ENCODE measurements at places on chromosomes 3 and 15.

- DNase-seq, result peak; percentile 7
Observed at GRCh38 chr15:56821721-56822425, 88.6 kb upstream of the ZNF280D start.

GRCh38 chr3:39506863-39507262, 39.4 kb downstream of the MOBP start:
- DNase-seq, result no peak

DNA sequence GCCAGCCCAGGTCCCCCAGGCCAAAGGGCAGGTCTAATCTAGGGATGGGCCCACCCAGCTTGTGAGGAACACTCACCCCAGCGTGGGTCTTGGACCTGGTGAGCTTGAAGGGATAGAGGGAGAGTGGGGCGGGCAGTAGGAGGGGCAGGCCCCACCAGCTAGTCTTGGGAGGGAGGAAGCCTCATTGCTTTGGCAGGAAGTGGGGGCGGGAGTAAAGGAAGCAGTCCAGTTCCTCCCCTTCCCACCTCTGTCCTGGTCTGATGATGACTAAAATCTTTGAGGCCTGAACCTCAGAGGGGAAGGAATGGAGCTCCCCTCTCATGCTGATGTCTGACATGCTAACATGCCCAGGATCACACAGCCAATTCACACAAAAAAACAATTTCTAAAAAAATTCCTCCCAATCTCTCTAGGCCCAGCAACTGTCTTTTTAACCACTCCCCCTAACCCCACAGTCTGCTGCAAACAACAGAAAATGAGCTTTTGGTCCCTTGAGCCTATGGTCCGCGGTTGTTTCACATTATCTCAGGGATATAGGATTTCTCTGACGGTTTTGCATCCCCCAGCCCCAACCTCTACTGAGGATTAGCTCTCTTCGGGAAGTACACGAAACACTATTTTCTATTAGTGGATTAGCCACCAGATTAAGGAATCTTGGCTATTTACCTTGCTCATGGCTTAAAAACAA, 30.7 kb upstream of the DUSP7 start:
- no peak for DNase-seq

GRCh38 chr15:37586011-37586583, 348.3 kb upstream of the TMCO5A start:
- DNase-seq, result no peak

DNA sequence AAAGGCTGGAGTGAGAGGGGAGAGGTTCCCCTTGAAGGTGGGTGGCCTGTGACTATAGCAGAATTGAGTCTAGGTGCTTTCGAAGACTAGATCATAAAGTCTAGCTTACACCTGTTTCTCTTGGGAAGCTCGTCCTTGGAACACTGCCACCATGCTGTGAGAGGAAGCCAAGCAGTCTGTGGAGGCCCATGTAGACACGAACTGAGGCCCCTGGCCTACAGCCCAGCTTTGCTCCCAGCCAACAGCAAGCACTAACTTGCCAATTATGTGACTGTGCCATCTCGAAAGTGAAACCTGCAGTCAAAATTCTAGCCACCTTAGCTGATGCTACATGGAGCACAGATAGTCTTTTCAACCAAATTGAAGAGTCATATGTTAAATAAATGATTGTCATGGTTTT, 190.5 kb upstream of the NECTIN3 start:
- DNase-seq, result peak; percentile 82

- DNase-seq, result no peak
Observed at GRCh38 chr3:21704796-21705195, 46.2 kb downstream of the ZNF385D start.

- DNase-seq, result no peak
Observed at GRCh38 chr3:71564361-71564760, 19.2 kb downstream of the FOXP1 start.

- no peak for DNase-seq
Observed at GRCh38 chr3:13111173-13111872, 38.1 kb upstream of the IQSEC1 start.

DNA sequence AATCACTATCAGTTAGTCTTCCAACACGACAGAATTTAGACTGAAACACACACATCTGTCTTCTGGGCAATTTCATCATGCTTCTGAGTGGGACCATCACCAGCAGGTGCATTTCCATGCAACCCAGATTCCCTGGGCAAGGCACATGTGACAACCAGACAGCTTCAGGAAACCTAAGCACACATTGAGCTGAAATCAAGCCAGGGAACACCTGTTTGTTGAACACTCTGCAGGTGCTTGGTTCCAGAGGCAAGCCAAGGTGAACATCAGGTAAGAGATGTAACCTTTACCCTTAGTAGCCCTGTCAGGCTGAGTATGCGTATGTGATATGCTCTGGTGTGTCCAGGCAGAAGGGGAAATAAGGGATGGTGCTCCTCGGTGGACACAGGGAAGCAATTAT, 3.3 kb upstream of the PSMD2 start:
- no peak for DNase-seq

DNA sequence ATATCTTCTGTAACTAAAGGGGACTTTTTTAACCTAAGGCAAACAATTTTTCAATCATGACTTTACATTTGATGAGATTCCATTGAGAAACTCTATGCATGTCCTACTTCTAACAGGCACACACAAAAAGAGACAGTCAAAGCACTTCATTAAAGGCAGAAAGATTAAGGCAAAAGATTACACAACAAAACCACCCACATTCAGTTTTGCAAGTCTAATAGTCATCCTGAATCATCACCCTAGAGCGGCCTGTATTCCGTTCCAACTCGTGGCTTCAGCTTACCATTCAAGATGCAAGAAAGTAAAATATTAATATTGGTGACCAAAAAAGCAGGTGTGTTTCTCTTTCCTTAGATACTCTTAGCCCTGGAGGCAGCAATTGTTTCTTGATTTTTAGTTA, 205.9 kb downstream of the P3H2 start:
- no peak for DNase-seq

- no peak for DNase-seq
Observed at GRCh38 chr15:91854639-91854990, 1.1 kb downstream of the SLCO3A1 start.

- no peak for DNase-seq
Observed at GRCh38 chr3:42302924-42303634, 37.1 kb upstream of the CCK start.

GRCh38 chr3:23648326-23648995, 157.3 kb upstream of the UBE2E1 start:
- DNase-seq, result no peak

- no peak for DNase-seq
Observed at GRCh38 chr3:128235207-128235926, 82.1 kb downstream of the EEFSEC start.

DNA sequence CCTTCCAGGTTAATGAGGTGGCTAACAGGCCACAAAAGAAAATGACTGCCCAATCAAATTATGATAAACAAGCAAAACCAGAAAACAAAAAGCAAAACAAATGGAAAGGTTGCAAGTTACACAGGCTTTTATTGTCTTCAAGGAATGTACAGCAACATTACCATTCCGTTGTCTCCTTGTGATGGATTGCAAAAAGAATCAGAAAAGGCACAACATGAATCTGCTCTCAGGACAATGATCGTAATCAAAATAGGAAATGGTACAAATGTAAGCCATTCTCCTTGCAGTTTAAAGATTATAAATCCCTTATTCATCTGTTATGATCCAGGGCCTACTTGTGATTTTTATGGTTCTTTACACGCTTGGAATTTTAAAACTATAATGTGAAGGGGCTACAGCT, 125.8 kb downstream of the ECT2 start:
- no peak for DNase-seq

DNA sequence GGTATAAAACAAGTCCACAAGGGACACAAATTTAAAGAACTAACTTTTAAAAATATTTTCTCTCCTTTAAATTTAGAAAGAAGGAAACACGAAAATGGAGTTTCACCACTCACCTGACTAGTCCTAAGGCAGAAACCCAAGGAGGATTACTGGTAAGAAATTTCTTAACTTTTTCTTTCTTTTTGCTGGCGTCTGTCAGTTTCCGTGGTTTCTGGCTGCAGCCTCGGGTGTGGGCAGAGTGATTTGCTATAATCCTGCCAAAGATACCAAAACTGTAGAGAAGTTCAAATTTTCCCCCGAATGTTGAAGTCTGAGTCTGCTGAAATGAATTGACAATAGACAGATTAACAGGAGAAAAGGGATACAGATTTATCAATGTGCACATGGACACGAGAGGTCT, 843.6 kb upstream of the ALCAM start:
- no peak for DNase-seq

DNA sequence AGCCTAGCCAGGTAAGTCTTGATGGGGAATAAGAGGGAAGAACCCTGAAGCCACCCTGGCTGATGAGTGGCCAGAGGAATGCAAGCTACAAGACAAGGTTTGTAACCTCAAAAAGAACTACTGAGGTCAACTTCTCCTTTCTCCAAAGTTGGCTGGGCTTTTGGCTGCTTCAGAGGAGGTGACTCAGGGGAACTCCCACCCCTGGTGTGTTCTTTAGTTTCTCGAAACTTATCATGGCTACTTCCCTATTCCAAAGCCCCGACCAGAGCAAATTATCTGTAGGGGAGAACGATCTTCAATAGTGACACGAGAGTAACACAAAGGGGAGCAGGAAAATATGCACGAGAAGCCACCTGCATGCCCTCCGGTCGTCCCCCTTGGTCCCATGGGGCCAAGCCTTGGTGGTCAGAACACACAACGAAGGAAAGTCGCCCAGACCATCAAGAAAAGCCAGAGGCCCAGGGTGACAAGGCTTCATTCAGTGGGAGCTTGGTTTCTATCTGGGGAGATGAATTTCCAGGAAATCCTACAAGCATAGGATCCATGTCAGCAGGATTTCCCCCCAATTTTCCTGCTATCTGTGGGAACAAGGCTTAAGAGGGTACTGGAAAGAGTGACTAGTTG, 6.5 kb upstream of the BCL2A1 start:
- no peak for DNase-seq

DNA sequence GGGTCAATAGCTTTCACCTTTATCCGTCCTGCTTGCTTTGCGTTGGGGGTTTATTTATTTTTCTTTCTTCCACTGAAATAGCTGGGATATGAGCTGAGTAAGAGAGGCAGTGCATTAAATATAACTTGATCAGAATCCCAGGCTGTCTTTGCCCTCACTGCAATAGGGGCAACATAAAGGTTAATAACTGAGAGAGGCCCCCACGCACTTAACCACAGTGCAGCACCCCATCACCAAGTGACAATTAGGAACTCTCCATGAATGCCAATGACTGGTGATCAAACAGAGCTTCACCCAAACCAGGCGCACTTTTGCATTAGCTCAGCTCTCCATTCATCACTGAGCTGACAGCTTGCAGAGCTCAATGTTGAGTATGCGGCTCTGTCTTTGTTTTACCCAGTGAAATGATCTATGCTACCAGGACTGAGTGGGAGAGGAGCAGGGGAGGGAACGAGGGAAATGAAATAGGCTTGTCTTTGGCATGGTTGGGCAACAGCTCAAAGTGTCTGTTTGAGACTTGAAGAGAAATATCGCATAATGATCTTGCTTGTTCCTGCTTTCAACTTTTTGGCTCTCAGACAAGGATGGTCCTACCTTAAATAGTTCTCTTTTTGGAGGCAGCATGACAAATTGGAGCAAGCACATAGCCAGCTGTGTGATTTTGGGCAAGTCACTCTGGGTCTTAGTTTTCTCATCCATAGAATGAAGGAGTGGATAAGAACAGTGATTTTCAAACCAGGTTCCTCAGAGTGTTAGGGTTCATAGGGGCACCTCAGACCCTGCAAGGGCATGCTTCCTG, 14.5 kb upstream of the GLCE start:
- DNase-seq, result peak; percentile 74

DNA sequence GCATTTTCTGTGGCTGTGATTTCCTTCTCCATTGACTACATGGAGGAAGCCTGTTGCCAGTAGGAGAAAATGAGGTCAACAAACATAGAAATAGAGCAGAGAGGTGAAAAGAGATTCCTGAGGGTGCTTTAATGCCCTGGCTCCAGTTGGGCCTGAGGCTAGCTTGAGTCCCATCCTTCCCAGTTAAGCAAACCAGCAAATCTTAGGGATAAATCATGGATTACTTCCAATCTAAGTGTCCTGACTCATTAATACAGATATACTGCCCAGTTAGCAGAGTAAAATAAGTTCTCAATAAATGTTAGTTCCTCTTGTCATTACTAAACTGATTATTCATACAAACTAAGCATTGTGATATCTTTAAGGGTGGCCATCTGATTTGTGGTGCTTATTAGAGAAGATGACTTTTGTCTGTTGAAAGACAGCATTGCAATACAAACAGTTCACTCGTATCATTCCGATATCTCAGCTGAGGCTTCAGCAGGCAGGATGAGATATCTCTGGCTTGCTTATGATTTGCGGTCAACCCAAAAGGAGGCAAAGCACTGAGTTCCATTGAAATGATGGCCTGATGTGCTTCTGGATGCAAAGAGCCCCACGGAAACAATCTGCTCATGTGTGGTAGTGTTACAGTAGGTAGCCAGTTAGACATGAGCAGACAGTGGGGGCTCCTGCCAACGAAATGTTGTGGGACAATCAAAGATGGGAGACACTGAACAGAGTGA, 6.6 kb upstream of the STARD5 start:
- no peak for DNase-seq

- no peak for DNase-seq
Observed at GRCh38 chr15:90268415-90268814, 2.9 kb downstream of the NGRN start.

DNA sequence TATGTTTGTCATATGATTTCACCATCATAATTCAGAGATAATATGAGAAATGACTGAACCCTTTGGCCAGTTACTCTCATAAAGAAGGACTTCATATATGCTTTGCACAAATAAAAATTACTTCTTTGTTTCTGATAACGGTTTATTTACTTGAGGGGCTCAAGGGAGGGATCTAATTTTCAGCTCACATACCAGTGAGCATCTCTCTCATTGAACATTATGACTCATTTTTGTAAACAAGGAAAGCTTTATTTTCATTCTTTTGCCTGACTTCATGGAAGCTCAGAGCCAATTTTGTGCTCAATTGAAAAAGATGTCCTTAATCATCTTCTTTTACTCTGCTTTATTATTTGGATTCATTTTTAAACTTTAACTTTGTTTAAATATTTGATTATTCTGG, 5.8 kb downstream of the NLGN1 start:
- no peak for DNase-seq

DNA sequence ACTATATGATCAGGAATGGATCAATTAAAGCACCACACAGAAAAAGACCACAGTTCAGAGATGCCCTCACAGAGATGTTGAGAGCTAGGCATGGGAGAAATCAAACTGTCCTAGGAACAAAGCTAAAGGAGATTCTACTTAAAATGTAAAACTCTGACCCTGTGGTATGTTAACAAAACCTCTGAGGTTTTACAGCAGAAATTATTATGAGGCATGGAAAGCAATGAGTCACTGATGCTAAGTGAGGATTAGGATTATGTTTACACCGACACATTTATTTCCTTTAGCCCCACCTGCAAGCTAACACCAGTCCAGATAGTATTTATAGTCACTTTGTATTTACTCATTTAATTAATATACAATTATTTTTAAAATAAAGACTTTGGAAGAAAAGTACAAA, 1242.2 kb downstream of the OTOL1 start:
- no peak for DNase-seq

DNA sequence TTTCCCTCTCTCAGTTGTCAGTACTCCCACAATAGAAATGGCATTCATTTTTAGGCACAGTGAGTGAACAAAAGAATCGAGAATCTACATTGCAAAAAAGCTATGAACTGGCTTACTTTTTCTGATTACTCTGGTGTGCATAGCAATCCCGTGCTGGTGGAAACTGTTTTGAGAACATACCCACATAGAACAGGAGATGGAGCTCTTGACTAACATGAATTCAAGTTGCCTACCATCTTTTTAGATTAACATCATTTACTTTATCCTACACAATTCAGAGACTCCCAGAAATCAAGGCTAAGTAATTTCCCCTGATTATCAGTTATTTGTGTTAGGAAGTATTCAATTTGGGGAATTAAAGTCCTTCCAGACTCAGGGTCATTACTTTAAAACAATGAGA, 326.6 kb downstream of the ARPP21 start:
- peak; percentile 2 for DNase-seq
